C1 segment of cervical spinal cord (tissue), 14 donors: ENCODE measurements at places on chromosomes 7 and 10.
A peak's percentile ranks its signal among the peaks of the same experiment; 100 is the strongest.

DNA sequence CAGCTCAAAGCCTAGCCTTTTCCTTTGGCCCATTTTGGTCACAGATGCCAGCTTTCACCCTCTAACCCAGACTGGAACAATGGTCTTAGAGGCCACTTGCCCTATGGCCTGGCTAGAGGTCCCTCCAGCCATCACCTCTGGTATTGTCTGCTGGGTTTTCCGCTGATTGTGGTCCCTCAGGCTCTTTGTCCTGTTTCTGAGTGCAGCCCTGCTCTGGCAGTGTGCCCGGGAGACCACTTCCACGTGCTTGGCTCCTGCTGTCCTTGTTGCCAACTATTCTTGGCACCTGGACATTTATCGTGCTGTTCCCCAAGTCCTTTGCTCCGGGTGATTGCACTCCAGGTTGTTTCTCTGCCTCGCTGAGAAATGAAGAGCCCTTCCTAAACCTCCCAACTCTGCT is 53.3 kb upstream of the FAM180A start:
- no peak for DNase-seq

DNA sequence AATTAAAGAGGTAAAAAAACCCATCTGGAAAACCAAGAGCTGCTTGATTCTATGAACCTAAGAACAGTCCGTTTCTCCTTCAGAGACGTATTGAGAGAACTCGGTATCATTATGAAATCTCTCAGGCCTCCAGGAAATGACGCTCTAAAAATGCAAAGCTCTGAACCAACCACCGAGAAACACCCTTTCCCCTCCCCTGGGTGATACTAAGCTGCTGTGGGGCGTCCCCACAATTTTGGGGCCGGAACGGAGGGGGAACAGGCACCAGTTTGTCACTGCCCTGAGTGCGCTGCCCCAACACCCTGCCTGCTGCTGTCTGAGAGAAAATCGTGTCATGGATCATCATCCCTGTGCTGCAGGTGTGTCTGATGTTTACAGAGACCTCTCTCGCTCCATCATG is 509.5 kb downstream of the DNAJB6 start:
- DNase-seq = no peak

DNA sequence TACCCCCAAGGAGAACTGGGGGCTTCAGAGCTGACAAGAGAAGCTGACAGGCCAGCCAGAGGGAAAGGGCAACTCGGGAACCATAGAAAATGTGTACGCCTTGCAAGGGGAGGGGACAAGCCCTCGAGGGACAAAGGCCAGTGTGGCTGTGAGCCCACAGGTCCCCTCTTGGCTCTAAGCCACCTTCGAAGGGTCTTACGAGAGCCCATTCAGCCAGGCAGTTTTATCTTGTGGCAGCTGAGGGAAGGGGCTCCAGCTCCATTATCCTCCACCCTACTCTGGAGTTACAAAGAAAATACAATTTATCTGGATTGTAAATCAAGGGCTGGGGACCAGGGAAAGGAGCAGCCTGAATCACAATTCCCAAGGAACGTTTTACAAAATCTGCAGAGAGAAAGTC is 159.5 kb upstream of the ZMIZ1 start:
- no peak for DNase-seq

DNA sequence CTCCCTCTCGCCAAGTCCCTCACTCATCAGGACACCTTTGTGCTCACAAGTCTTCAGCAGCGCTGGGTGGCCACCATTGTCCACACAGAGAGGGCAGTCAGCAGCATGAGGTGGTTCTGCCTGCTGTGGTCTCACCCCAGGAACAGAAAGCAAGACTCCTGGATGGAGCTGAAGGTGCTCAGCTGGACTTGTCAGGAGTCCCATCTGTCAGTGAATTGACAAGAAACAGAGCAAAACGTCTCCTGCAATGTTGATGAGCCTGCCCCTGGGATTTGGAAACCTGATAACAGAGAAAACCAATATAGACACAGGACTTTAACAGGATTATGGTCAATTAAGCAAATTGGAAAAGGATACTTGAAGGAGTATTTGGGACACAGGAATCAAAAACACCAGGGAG is 122.2 kb upstream of the PRSS58 start:
- no peak for DNase-seq

- no peak for DNase-seq
Measured at GRCh38 chr7:40802497-40802896, 667.7 kb downstream of the SUGCT start.

DNA sequence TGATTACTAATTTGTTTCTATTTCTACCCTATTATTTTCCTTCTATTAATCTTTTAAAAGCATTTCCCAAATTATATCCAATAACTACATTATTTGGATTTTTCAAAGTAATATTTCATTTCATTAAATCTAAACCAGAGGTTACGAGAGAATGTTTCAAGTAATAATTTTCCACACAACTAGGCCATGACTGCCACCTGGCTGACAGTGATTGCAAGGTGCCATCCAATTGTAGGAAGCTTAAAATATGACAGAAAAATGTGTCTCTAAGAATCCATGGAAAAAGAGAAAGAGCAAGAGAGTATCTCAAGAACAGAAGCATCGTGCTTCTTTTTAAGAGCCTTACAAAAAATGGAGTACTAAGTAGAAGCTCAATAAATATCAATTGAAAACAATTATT is 48.7 kb downstream of the TPK1 start:
- DNase-seq = no peak

DNA sequence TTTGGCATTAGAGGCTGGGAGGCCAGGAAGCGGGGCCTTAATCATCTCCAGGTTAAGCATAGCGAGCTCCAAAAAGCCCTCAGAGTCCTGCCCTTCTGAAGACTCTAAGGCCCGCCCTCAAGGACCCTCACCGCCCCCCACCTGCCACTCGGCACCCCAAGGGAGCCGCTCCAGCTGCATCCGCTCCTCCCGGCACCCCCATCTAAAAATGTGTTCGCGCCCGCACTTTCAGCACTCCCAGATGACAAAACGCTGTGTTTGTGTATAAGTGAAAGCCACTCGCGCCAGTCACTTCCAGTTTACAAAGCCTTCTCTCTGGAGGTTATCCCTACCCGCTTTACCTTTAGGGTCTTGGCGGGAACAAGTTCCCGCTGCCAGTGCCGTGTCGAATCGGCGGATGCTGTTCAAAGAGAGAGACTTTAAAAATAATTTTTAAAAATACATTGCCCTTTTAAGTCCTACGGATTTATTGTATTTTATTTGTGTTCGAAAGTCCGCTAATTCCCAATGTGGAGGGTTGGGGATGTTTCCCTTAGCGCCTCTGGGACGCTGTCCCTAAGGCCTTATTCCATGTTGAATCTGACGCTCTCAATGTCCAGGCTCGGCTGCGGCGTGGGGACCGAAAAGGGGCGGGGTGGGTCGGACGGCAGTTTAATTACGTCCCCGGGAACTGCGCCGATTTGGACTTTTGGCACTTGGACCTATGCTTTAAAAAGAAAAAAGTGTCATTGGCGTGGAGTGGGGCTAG is at the start of the genes DCLRE1A and NHLRC2:
TSS of gene DCLRE1A (minus strand) at position 70 of the 748 bp plus-strand sequence. CDS start 900 bp downstream, outside the sequence.
TSS of gene NHLRC2 (plus strand) at position 649 of the 748 bp plus-strand sequence. CDS start 212 bp downstream, outside the sequence.
- peak; percentile 81 for DNase-seq

DNA sequence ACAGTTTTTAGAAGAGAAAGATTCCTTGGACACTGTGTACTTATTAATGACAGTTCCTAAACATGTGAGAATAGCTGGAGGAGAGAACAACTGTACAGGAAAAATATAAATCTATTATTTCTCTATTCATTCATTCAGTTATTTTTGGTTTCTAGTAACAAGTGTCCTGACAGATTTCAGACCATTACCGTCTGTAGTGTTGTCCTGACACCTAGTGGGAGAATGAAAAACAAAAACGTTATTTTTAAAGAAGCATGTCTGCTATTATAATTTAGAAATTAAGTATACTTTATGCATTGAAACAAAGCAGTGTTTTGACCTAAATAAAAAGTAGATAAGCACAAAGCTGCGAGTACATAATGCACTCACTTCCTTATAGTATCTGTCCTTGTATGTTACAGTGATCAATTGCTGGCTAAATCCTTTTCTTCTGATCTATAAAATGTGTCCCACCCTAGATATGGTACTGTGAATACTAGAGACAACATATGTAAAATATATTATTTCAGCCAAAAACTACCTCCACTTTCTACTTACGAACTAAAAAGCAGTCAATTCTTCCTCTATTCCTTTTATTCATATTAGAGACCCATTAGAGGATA is 575.6 kb downstream of the ARL4A start:
- DNase-seq = no peak

DNA sequence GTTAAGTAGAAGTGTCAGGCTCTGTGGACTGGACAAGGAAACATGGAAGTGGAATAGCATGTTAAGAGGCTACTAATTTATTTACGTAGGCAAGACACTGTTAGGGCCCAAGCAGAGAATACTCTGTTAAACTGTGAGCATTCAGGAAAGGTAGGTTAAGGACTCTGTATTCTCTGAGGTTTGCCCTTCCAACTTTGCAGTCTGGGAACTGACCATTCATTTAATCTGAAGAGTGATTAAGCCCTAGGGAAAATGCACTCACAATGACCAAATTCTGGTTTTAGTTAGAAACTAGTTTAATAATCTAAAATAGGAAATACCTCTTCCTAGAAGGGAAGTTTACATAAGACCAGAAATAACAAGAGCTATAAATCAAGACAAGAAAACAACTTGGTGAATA is 266.6 kb downstream of the SUGCT start:
- no peak for DNase-seq

DNA sequence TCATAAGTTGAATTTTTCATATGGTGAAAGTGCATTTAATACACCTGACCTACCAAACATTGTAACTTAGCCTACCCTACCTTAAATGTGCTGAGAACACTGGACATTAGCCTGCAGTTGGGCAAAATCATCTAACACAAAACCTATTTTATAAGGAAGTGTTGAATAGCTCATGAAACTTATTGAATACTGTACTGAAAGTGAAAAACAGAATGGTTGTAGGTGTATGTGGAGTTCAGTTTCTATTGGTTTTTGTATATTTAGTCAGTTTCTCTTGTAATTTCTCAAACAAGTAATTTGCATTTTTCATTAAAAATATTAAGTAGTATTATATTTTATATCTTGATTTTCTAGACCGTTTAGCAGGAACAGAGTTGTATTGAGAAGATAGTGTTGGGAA is 15.3 kb downstream of the CCDC7 start:
- no peak for DNase-seq

GRCh38 chr10:108360187-108360586 is 1195.7 kb upstream of the SORCS1 start:
- no peak for DNase-seq

GRCh38 chr7:33807155-33807530 is 98.2 kb upstream of the BMPER start:
- DNase-seq = no peak

- no peak for DNase-seq
Measured at GRCh38 chr10:21032587-21033319, 135.6 kb upstream of the NEBL start.

GRCh38 chr10:106836933-106837663 is 327.4 kb downstream of the SORCS1 start:
- DNase-seq = no peak

DNA sequence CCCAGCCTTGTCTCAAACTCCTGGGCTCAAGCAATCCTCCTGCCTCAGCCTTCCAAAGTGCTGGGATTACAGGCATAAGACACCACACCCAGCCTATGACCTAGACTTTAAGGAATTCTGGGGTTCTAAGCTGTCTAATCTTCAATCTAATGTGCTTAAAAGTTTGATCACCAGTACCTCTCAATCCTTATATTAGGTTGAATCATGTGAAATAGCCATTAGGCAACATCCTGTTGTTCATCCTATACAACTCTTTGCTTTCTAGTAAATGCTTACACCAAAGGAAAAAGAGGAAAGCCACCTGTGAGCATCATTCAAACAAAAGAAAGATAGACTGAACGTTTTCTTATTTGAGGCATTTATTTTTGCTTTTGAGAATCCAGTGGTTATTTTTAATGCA is 56.0 kb downstream of the ATOH7 start:
- DNase-seq = no peak
